ENCODE measurements at places on chromosomes 2 and 18. TPM values are rescaled to one million over a fixed set of nuclear protein-coding genes. Genes with fewer than 3 reads are reported as not detected.

DNA sequence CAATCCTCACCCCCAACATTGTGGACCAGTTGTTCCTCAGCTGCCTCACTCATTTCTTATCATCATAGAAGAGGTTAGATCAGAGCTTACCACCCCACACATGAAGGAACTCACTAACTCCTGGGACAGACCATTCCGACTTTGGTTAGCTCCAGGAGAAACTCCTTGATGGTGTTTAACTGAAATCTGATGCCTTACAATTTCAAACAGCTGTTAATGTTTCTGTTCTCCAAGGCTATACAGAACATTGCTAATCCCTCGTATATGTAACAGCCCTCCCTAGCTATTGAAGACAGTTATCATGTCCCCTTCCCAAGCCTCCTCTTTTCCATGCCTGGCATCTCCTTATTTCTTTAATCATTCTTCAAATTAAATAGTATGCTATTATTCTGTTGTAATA lies 14.8 kb downstream of the ERBB4 start:
- H3K27me3 ChIP-seq = no peaks in the 10 kb centered on the region
- DNase-seq = no peak
- H3K4me3 ChIP-seq = no peak overlapping the region
- no peaks in the 10 kb centered on the region for H3K36me3 ChIP-seq
- no peak overlapping the region for H3K27ac ChIP-seq

DNA sequence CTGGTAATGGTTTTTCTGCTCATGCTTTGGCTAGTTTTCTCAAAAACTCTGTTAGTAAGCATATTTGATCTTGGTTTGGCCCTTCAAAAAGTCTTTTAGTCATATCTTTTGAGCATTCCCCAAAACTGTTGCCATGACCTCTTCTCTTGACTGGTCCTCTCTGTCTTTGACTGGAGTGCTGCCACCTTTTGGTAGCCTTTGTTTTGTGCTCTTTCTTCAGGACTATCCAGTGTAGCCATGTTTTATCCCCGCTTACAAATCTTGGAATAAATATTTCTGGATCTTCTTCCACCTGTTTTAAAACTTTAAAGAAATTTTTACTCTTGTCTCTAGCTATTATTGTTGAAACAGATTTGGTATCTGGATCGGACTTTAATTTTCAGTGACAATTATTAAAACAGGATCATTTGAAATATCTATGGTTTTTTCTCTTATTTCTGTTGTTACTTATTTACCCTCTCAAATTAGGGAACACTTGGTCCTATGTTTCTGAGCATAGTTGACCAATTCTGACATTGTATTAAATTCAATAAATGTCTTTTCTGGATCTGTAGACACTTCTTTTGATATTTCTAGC lies 965 bp upstream of the ELOA2 start:
- no peaks in the 10 kb centered on the region for H3K36me3 ChIP-seq
- DNase-seq = no peak
- no peak overlapping the region for H3K4me3 ChIP-seq
- H3K27me3 ChIP-seq = no peaks in the 10 kb centered on the region
- H3K4me1 ChIP-seq = no peaks in the 10 kb centered on the region

DNA sequence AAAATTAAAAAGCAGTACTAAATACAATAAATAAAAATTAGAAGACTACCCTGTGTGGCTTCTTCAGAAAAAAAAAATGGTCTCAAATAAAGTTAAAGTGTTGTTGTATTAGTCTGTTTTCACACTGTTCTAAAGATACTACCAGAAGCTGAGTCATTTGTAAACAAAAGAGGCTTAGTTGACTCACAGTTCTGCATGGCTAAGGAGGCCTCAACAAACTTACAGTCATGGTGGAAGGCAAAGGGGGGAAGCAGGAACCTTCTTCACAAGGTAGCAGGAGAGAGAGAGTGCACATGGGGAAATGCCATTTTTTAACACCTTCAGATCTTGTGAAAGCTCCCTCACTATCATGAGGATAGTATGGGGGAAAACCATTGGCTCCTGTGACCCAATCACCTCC lies 612.8 kb downstream of the RNF144A start:
- H3K4me1 ChIP-seq = no peaks in the 10 kb centered on the region
- no peaks in the 10 kb centered on the region for H3K36me3 ChIP-seq
- no peak for DNase-seq
- no peak overlapping the region for H3K4me3 ChIP-seq
- H3K27ac ChIP-seq = no peak overlapping the region

- peaks cover 62% of the 10 kb centered on the region for H3K36me3 ChIP-seq
- no peak for DNase-seq
- no peak overlapping the region for H3K4me3 ChIP-seq
- no peak overlapping the region for H3K27ac ChIP-seq
Measured at GRCh38 chr2:239143858-239144712, 256.7 kb downstream of the HDAC4 start.

DNA sequence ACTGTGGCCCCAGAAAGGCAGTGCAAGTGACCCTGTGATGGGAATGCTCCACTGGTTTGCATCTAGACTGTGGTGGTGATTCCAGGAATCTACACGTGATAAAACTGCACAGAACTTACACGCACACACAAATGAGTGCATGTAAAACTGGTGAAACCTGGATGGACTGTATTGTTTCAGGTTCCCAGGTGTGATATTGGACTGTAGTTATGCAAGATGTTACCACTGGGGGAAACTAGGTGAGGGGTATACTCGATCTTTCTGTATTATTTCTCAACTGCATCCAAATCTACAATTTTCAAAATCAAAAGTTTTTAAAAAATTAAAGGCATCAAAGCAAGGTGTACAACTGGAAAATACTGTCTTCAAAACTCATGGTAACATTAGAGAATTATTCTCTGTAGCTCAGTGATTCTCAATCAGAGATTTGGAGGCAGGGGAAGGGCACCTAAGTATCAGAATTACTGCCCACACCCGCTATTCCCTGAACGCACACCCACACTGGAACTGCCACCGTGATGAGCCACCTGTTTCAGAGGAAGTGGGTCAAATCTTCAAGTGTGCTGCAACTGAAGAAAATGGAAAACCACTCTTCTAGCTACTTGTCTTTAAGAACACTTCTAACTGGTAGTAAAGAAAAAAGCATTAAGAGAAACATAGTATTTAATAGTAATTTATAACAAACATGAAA lies 26.7 kb downstream of the PTPN2 start:
- H3K27ac ChIP-seq = no peak overlapping the region
- no peaks in the 10 kb centered on the region for H3K27me3 ChIP-seq
- H3K4me1 ChIP-seq = peaks cover 3% of the 10 kb centered on the region
- no peak for DNase-seq

GRCh38 chr2:155947069-155947468 lies 385.5 kb downstream of the NR4A2 start:
- H3K4me3 ChIP-seq = no peak overlapping the region
- no peaks in the 10 kb centered on the region for H3K36me3 ChIP-seq
- H3K27me3 ChIP-seq = no peaks in the 10 kb centered on the region
- H3K4me1 ChIP-seq = no peaks in the 10 kb centered on the region
- DNase-seq = no peak
- H3K27ac ChIP-seq = no peak overlapping the region

- no peaks in the 10 kb centered on the region for H3K27me3 ChIP-seq
- DNase-seq = no peak
- H3K36me3 ChIP-seq = no peaks in the 10 kb centered on the region
Measured at GRCh38 chr2:178229927-178230326, 35.6 kb downstream of the OSBPL6 start.

DNA sequence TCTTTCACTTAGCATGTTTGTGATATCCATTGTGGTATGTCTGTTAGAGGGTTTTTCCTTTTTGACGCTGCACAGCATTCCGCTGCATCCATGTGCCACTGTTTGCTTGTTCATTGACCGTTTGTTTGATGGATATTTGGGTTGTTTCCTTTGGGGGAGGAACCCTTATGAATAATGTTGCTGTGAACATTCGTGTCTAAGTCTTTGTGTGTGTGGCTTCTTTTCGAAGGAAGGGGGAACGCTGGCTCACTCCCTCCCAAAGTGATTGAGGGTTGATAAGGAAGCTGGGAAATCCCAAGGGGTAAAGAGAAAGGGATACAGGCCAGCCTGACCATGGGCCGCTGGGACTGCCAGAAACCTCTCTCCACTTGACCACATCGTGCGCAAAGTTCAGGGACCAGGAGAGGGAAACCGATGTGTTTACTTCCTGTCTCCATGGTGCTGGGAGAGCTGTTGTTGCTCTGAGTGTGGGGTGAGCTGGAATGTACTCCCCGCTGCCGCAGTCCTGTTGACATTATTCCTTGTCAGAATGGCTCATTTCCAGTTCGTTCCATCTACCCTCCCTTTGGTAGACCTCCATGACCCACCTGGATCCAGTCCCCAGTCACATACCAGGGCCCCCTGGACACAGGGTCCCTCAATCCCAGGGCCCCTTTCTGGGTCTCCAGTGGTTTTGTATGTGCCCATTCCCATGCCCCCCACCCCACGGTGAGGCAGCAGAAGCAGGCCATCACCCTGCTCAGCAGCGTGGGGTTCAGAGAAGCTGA lies 39.6 kb downstream of the HS1BP3 start:
- no peak for DNase-seq
- no peaks in the 10 kb centered on the region for H3K27me3 ChIP-seq
- H3K4me1 ChIP-seq = no peaks in the 10 kb centered on the region
- no peaks in the 10 kb centered on the region for H3K36me3 ChIP-seq
- H3K4me3 ChIP-seq = no peak overlapping the region

- no peak overlapping the region for H3K27ac ChIP-seq
- H3K27me3 ChIP-seq = no peaks in the 10 kb centered on the region
- no peaks in the 10 kb centered on the region for H3K36me3 ChIP-seq
- no peak for DNase-seq
- H3K4me3 ChIP-seq = no peak overlapping the region
Measured at GRCh38 chr2:121776885-121777698, 21.6 kb downstream of the TSN start.

GRCh38 chr18:13725566-13726231 lies 659 bp downstream of the FAM210A start:
- H3K36me3 ChIP-seq = no peaks in the 10 kb centered on the region
- peak overlapping the region; percentile 84 for H3K4me3 ChIP-seq
- DNase-seq = no peak
- no peaks in the 10 kb centered on the region for H3K4me1 ChIP-seq

DNA sequence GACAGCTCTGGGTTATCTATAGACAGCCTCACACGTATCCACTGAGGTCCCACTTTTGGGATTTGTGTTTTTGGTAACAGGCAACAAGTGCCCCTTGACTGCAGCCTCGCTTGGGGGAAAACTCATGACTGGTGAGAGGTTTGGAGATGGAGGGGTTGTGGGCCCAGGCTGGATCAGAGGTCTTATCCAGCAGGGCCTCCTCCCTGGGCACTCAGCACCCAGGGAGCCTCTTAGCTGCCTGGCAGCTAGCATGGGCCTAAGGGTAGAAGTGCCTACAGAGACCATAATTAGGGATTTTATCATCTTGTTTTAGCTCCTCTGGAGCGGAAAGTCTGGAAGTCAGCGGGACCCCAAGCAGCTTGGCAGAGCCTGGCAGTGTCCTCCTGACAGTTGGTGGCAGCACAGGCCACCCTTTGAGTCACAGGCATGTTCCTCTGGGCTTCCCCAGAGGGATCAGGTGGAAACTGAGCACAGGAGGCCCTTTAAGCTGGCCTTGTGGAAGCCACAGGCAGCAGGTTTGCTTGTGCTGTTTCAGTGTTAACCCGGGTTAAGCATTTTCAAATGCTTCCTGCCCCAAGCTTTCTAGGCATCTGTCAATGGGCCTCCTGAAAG lies 143.1 kb downstream of the KCTD1 start:
- no peak overlapping the region for H3K4me3 ChIP-seq
- H3K4me1 ChIP-seq = no peaks in the 10 kb centered on the region
- no peaks in the 10 kb centered on the region for H3K27me3 ChIP-seq
- no peaks in the 10 kb centered on the region for H3K36me3 ChIP-seq
- no peak overlapping the region for H3K27ac ChIP-seq
- no peak for DNase-seq

DNA sequence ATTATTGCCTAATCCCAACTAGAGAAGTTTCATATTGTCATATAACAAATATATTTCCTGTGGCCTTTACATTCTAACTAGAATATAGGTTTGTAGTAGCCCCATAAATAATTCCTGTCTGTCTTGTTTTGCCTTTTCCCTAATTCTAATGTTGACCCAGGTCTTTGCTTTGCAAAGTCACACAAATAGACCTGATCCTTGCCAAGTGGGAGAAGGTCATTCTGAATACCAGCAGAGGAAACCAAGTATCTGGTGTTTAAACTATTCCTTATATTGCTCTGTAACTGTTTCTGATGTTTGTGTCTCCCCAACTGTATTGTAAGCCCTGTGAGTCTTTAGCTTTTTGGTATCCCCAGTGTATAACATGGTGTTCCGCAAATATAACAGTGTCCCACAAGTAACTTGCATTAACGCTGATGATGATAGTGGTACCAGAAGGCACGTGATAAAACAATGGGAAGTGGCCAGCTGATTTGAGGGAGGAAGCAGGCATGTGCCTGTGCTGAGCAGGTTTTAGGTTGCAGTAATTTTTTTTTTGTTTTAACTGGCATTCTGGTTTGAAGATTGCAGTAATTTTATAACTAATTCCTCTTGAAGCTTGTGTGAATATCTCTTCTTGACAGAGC lies 11.1 kb downstream of the HADHB start:
- H3K27ac ChIP-seq = no peak overlapping the region
- H3K4me1 ChIP-seq = no peaks in the 10 kb centered on the region
- no peaks in the 10 kb centered on the region for H3K27me3 ChIP-seq
- no peak for DNase-seq
- H3K4me3 ChIP-seq = no peak overlapping the region
- peaks cover 32% of the 10 kb centered on the region for H3K36me3 ChIP-seq

GRCh38 chr18:46273861-46274260 lies 169.7 kb downstream of the HAUS1 start:
- DNase-seq = no peak
- H3K36me3 ChIP-seq = no peaks in the 10 kb centered on the region
- H3K27me3 ChIP-seq = no peaks in the 10 kb centered on the region

DNA sequence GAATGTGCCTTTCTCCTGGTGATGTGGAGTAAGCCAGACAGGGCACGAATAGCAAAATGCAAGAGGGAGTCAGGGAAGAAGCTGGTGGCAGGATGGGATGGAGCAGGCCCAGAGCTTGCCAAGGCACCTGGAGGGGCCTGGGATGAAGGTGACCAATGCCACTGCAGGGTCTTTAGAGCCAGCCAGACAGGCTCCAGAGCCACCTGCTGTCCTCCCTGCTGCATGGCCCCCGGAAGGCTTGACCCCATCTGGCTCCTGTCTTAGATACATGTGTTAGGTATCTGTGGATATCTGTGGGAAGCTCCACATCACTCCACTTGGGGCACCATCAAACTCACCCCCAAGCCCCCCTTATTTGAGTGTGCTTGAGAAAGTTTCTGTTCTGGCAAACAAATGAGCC lies 99.9 kb upstream of the ATL2 start:
- H3K4me3 ChIP-seq = no peak overlapping the region
- H3K36me3 ChIP-seq = no peaks in the 10 kb centered on the region
- H3K4me1 ChIP-seq = no peaks in the 10 kb centered on the region
- no peaks in the 10 kb centered on the region for H3K27me3 ChIP-seq

- no peak for DNase-seq
- H3K27me3 ChIP-seq = no peaks in the 10 kb centered on the region
- H3K4me3 ChIP-seq = no peak overlapping the region
- no peak overlapping the region for H3K27ac ChIP-seq
- no peaks in the 10 kb centered on the region for H3K4me1 ChIP-seq
Measured at GRCh38 chr18:10340821-10341220, 113.6 kb upstream of the APCDD1 start.

GRCh38 chr2:241271706-241272302 lies 43.7 kb downstream of the HDLBP start:
- no peaks in the 10 kb centered on the region for H3K36me3 ChIP-seq
- peak overlapping the region; percentile 99 for H3K4me3 ChIP-seq
- H3K27ac ChIP-seq = peak overlapping the region; percentile 88
- DNase-seq = peak; percentile 91
- peaks cover 9% of the 10 kb centered on the region for H3K4me1 ChIP-seq

Gene IDH1
- total RNA-seq = 115 TPM

Gene TNFAIP6
- total RNA-seq = not detected

Gene CDH19
- 1.9 TPM for total RNA-seq

Gene CEP192
- total RNA-seq = 42.3 TPM

Gene PRPF40A
- 86.6 TPM for total RNA-seq

Gene VAMP5
- 15.6 TPM for total RNA-seq

Measured in Peyer's patch (tissue), 4 donors.